ENCODE measurements at places on chromosomes 11 and 22.

- DNase-seq: no peak
These were observed 129.1 kb downstream of the PARVA start for GRCh38 chr11:12506404-12506921.

- DNase-seq: no peak
These were observed 709 bp upstream of the ST3GAL4 start for GRCh38 chr11:126354631-126355323.

DNA sequence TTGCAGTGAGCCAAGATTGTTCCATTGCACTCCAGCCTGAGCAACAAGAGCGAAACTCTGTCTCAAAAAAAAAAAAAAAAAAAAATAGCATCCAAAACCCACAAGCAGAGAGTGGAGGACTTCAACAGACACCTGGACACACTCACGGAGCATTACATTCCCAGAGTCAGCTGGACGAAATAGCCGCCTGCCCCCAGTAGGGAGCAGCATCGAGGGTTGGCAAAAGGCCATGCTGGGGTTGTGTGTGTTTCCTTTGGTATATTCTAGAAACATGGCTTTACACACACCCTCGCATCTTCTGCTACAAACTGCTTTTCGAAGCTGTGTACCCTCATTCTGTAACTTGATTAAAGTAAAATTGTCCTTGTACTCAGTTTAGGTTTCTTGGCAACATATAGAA is 5.3 kb downstream of the ADA2 start:
- DNase-seq: peak; percentile 79

GRCh38 chr22:37843741-37844089 is 419 bp downstream of the ANKRD54 start:
- DNase-seq: peak; percentile 58

- DNase-seq: no peak
These were observed 55.5 kb upstream of the SLC5A12 start for GRCh38 chr11:26777372-26777808.

DNA sequence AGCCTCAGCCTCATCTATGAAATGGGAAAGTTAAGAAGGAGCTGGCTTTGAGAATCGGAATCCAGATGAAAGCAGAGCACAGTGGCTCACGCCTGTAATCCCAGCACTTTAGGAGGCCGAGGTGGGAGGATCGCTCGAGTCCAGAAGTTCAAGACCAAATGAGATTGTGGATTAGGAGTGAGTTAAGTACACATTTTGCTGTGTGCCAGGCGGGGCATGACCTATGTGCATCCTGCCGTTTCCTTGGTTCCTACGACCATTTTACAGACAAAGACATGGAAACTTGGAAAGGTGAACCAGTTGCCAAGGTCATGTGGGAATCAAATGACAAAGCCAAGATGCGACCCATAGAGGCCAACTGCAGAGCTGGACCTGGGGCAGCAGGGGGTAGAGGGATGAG is 4.2 kb downstream of the PLA2G3 start:
- no peak for DNase-seq

DNA sequence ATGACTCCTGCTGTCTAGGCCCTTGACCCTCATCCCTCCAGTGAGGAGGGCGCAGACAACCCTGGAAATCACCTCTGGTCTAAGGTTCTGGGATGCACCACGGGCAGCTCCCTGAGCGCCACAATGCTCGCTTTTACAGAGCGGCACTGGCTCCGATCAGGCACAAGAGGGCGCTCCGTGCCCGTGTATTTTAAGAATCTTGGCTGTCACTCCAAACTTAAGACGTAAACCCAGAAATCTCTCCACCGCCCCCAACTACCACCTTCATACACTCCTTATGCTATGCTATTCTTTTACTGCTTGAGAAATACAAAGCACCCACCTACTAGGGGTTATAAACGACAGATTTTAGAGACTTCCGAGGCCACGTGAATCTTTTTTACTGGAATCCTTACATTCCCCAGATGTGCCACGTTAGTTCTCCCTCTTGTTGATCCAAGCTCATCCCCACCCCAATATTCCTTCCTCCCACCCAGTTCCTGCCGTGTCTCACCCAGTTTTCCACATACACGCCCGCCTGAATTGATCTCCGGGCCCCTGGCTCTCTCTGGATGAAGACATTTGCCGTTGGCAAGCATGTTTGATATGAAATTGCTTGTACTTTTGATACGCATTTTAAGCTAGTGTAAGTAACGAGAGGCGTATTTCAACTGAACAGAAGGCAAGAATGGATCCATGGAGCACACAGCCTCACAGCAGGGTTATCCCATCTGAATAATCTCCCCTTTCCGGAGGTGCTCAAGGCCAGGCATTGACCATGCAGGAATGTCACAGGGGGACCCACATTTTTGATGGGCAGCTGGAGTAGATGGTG is 453.5 kb downstream of the OPCML start:
- peak; percentile 86 for DNase-seq

DNA sequence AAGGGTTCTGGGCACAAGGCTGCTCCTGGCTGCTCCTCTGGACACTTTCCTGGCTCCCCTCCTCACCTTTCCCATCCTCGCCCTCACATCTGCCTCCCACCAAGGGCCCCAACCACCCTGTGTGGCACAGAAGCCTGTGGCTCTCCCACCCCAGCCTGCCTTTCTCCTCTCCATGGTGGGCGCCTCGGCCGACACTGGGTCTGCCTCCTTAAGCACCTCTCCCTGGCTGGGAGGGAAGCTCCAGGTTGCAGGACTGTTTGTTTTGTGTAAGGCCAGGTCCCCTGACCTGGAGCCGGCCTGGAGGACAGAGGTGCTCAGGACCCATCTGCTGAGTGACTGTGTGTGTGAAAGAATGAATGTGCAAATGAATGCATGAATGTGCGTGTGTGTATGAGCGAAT is 14.1 kb downstream of the MUC6 start:
- DNase-seq: no peak

DNA sequence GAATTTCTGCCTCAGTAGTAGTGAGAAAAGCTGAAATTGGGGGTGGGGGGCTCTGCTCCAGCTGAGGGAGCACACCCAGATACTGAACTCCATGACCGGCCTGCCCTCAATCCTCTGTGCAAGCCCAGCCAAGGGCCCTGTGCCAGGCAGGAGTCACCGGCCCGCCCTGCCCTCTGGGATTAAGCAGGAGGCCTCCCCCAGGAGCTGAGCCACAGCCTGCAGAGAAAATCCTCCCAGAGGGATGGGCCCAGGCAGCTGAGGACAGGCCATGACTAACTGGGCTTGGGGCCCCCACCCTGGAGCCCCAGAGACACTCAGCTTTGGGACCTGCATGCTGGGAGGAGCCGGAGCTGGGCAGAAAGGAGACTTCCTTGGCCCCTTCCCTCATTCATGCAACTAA is 48.8 kb downstream of the MN1 start:
- DNase-seq: no peak

GRCh38 chr22:42947211-42947990 is 67.5 kb downstream of the PACSIN2 start:
- no peak for DNase-seq

GRCh38 chr11:64312947-64313346 is 4.4 kb downstream of the TRMT112 start:
- no peak for DNase-seq

- DNase-seq: no peak
These were observed 23.5 kb upstream of the GRAMD1B start for GRCh38 chr11:123406441-123407129.

- DNase-seq: no peak
These were observed 74.1 kb upstream of the SHANK2 start for GRCh38 chr11:71326328-71326940.

GRCh38 chr11:74443071-74443864 is 24.1 kb downstream of the KCNE3 start:
- peak; percentile 44 for DNase-seq

DNA sequence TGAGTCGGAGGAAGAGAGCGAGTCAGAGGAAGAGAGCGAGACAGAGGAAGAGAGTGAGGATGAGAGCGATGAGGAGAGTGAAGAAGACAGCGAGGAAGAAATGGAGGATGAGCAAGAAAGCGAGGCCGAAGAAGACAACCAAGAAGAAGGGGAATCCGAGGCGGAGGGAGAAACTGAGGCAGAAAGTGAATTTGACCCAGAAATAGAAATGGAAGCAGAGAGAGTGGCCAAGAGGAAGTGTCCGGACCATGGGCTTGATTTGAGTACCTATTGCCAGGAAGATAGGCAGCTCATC is 780 bp downstream of the TRIM44 start:
- no peak for DNase-seq

- no peak for DNase-seq
These were observed 91.8 kb upstream of the RAB1B start for GRCh38 chr11:66176650-66177049.

GRCh38 chr11:45412521-45412920 is 126.4 kb upstream of the SYT13 start:
- peak; percentile 28 for DNase-seq

DNA sequence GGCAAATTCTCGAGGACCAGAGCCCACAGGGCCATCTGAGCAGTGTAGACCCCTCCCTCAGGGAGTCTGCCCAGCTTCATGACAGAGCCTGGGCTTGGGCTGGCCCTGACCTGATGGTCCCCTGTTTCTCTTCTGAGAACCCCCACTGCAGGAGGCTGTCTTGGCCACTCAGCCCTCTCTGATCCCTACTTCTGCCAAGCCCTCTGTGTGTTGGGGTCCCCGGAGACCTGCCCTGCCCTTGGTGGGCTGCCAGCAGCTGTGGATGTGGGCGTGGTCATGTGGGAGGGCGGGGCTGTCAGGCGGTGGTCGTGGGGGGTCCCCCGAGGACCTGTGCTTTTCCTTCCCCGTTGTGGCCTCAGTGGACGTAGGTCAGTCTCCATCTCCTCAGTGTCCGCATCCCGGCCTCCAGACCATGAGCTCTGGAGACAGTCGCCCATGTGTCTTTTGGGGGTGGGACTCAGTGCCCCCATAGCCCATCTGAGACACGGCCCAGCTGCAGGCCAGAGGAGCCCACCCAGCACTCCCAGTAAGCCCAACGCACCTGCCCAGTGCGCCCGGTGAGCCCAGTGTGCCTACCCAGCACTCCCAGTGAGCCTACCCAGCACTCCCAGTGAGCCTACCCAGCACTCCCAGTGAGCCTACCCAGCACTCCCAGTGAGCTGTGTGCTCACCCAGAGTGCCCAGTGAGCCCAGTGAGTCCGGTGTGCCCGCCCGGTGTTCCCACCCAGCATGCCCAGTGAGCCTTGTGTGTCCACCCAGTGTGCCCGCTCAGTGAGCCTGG is 409.2 kb downstream of the TBC1D22A start:
- DNase-seq: no peak

- DNase-seq: no peak
These were observed 13.0 kb downstream of the SCN4B start for GRCh38 chr11:118139578-118139977.

- no peak for DNase-seq
These were observed 115.3 kb downstream of the PKNOX2 start for GRCh38 chr11:125279676-125280418.

GRCh38 chr22:29787371-29787980 is 20.3 kb downstream of the UQCR10 start:
- DNase-seq: no peak

- no peak for DNase-seq
These were observed 24.2 kb downstream of the FBLN1 start for GRCh38 chr22:45526768-45527360.

DNA sequence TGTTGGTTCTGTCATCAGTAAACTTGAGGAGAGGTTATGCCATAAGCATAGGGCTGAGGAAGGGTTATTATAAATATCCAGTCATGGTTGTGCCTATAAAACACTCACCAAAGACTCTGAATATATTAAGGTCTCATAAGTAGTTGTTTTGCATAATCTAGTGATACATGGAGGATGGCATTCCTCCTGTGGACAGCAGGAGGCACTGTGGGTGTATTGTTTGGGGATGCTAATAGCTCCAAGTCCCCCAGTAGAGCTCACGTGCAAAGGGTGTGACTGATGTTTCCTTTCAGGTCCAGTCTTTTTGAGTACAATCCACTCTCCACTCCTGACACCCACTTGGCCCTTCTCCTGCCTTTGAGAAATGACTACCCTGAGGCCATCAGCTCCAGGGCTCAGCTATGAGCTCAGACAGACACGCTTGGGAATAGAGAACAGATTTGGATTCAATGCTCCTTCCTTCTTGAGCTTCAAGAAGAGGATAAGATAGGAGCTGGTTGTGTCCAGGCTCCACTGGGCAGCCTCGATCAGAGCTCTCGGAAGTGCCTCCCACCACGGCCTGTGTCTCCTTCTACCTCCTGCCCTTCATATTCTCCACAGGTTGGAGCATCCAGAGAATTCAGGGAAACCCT is 85.2 kb upstream of the IGLL5 start:
- peak; percentile 35 for DNase-seq

- no peak for DNase-seq
These were observed 887.1 kb downstream of the DLG2 start for GRCh38 chr11:84740050-84740449.

- peak; percentile 60 for DNase-seq
These were observed 14.0 kb downstream of the RPS6KA4 start for GRCh38 chr11:64372802-64373597.

DNA sequence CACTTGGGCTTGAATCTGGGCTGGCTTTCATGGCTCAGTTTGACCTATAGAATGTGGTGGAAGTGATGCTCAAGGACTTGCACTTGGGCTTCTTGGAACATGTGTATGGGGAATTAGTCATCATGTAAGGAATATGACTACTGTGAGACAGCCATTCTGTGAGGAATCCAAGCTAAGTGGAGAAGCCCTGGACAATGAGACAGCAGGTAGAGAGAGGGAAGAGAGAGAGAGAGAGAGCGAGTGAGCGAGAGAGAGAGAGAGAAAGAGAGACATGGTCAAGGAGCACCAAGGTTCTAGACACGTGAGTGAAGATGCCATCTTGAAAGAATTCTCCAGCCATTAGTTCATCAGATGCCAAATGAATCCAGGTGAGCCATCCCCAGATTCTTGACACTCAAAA is 261.6 kb upstream of the SORL1-AS1 start:
- DNase-seq: no peak

- no peak for DNase-seq
These were observed 50.8 kb downstream of the BRD1 start for GRCh38 chr22:49776891-49777290.

DNA sequence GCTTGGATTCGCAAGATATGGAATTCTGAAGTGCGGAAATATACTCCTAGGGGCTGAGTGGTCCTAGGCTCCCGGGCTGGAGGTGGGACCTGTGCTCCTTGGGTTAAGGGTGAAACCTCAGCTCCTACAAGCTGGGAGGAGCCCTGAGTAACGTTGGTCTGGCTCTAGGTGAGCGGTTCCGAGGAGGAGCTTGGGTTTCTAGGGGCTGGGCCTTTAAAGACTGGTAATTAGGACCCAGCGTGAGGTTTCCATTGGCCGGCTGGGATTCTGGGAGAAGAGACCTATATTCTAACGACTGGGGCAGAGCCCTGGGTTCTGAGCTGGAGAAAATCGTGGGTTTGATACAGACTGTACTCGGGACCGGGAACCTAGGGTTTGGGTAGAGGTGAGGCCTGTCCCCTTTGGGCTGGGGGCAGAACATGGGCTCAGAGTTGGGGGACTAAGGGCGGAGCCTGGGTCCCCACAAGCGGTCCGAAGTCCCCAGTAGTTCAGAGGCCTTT is 882 bp upstream of the MAP4K2 start:
- DNase-seq: peak; percentile 84

DNA sequence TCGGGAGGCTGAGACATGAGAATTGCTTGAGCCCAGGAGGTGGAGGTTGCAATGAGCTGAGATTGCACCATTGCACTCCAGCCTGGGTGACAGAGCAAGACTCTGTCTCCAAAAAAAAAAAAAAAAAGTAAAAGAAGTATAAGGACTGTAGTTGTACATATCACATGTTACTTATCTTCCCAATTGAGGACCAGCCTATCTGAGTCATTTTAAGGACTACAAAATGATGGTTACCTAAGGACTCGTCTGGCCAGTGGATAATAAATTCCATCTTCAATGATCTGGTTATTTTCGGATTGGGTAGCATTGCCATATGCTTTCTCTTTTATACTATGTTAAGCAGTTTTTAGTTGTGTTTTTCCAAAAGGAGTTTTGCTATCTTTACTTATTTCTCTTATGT is 55.3 kb downstream of the PPFIA1 start:
- DNase-seq: no peak

- DNase-seq: no peak
These were observed 106.5 kb downstream of the TMEM135 start for GRCh38 chr11:87144252-87144651.
